ENCODE measurements at places on chromosomes 1 and 21. TPM values are rescaled to one million over a fixed set of nuclear protein-coding genes. Genes with fewer than 3 reads are reported as not detected.

Gene UBXN10
- not detected for polyA plus RNA-seq

Gene KRTAP19-1
- not detected for polyA plus RNA-seq

GRCh38 chr1:28096210-28097099 lies 8.0 kb upstream of the EYA3 start:
- DNase-seq, result no peak

DNA sequence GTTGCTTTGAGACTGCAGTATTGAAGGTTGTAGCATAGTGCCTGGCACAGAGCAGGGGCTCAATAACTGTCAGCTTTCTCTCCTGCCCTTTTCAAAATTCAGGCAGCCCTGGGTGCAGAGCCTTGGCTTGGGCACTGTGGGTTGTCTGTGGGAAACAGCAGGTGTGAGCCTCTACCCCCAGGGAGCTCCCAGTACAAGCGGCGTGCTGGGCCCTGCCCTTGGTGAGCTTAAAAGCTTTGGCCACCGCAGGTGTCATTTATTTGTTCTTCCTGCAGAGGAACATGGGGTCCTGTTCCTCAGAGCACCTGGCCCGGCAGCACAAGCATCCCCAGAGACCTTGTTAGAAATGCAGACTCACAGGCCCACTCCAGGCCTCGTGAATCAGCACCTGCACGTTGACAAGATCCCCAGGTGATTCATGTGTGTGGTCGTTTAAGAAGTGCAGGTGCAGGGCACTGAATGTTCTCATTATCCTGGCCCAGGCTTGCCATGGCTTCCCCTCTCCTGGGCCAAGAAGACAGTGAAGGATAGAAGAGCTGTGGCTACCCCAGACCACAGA lies 29.9 kb upstream of the IGSF21 start:
- no peak for DNase-seq

GRCh38 chr1:162663086-162663485 lies 30.8 kb downstream of the DDR2 start:
- DNase-seq, result peak; percentile 71

DNA sequence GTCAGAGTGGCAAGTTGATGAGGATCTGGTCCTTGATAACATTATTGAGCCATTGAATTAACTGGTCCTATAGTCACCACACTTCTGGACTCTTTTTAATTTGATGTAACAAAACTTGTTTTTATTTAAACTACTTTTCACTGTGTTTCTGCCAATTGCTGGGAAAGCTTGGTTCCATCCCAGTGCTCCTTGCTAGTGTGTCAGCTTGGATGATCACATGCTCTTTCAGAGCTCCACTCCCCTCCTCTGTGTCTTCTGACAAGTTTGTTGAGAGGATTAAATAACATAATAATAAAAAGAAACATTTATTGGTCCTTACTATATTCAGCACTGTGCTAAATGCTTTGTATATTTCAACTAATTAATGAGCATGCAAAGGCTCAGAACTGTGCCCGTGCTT lies 448.5 kb upstream of the B3GALT2 start:
- no peak for DNase-seq
